ENCODE measurements at places on chromosomes 1 and 21.

DNA sequence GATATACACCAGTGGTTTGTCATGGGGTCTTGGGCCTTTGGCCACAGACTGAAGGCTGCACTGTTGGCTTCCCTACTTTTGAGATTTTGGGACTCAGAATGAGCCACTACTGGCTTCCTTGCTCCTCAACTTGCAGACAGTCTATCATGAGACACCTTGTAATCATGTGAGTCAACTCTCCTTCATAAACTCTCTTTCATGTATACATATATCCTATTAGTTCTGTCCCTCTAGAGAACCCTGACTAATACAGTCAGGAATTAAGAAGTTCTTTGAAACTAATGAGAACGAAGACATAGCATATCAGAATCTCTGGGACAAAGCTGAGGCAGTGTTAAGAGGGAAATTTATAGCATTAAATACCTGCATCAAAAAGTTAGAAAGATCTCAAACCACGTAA is 110.8 kb downstream of the SLC5A9 start:
- no peak for DNase-seq

DNA sequence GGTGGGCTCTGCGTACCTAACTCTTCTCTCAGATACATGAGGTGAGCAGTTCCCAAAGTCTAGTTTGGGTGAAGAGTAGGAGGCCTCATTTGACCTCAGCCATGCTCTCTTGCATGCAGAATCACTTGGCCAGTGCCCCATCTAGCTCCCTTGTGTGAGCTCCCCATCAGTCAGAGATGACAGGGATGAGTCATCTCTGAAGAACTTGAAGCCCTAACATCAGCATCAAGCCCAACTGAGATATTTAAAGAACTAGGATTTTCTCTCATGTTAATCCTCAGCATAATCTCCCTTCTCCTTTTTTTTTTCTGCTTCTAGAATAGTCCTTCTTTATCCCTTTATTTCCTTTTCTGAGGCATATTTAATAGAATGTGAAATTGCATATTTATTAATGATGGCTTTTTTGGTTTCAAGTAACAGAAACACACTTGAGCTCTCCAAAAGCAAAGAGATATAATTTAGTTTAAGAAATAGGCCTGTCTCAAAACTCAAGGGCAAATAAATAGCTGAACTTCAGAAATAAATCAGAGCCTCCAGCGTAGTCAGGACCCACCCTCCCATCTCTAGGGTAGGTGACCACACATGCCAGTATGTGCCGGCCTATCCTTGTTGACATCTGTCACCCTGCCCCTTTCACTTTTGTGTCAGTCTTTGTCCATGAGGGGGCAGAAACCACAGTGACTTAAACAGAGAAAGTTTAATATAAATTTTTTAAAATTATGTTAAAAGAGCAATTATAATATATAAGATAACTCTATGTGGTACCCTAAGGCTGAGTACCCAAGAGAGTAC is 112.3 kb downstream of the TSEN15 start:
- no peak for DNase-seq

DNA sequence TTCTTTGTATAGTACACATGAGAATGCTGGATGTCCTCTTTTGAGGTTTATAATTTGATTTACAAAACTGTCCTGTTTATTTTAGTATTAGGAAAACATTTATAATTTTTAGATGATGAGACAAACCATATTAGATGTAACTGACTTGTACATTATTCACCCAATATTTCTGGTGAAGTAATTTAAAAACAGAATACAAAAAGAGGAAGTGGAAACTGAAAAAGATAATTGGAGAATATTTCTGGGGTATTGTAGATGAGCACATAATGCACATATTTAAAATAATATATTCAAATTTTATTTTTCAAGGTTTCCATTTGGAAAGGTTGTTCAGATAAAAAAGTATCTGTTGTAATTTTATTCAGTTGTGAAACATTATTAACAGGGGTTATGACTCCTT is 40.7 kb downstream of the XPR1 start:
- no peak for DNase-seq

DNA sequence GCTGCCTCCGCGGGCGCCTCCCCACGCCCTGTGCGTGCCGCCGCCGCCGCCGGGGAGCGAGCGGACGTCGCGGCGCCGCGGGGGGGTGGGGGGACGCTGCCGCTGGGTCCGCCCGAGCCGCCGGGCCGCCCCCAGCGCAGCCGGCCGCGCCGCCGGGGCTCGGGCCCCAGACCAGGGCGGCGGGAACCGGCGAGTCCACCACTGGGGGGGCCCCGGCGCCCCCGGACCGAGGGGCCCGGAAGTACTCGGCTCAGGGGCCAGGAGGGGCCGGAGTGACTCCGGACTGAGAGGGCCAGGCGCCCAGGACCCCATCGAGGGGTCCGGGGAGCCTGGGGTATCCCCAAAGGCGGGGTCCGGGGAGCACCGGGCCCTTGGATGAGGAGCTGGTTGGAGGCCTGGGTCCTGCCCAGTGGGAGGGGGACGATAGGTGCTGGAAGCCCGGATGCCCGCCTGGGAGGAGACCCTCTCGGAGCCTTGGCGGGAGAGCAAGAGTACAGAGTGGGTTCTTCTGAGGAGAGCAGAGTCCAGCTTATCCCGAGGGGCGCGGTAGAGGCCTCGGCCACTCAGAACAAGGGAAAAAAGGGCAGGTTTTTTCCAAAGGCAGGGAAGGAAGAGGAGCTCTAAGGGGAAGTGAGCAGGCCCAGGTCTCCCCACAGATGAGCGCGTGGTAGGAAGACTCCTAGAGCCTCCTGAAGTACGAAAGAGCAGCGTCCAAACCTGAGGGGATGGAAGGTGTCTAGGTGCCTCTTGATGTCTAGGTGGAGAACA is 556 bp downstream of the GMEB1 start:
- DNase-seq, result peak; percentile 24

Data from T-helper 9 cell (primary cell).